ENCODE measurements at places on chromosomes 7 and 10.

DNA sequence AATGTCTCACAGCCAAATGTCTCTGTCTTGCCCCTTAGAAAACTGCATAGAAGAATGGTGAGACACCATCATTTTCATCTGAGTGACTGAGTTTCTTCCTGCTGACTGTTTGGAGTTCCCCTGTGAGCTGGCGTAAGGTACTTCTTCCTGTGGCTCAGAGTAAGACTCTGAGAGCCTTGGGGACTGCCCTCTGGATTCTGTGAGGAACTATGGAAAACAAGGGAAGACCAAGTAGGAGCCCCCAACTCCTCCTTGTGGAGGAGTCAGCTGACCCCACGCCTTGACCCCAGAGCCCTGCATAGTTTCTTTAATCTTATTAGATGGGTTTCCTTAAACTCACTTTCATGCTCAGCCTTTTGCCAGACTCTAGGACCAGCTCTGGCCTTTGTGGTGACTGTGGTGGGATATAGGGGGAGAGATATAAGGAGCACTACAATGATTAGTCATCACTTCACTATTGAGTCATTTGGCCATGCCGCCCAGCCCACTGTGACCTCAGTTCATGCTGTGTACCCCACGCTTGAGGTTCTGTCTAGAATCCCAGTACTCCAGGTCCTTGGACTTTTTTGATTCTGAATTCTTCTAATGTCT lies 51.8 kb upstream of the FAM133B start:
- no peak for DNase-seq

- no peak for DNase-seq
Measured at GRCh38 chr10:26804418-26805393, 56.1 kb downstream of the ABI1 start.

GRCh38 chr10:56085406-56086122 lies 275.5 kb downstream of the ZWINT start:
- DNase-seq, result no peak

GRCh38 chr10:88271761-88272543 lies 311.2 kb downstream of the RNLS start:
- DNase-seq, result no peak

DNA sequence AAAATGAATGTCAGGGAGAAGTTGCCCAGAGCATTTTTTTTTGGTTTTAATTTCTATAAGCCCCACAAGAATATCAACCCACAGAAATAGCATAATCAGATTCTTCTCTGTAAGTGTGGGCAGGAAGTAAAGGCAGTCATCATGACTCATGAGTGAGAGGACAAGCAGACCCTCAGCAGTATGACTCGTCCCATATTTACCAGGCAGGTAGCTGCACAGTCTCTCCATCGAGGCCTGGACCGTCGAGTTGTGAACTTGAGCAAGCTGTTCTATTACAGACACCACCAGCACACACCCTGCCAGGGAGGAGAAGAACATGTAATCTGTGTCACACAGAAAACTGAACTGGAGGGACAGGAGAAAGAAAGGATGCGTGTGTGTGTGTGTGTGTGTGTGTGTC lies 37.8 kb downstream of the AOAH start:
- no peak for DNase-seq

DNA sequence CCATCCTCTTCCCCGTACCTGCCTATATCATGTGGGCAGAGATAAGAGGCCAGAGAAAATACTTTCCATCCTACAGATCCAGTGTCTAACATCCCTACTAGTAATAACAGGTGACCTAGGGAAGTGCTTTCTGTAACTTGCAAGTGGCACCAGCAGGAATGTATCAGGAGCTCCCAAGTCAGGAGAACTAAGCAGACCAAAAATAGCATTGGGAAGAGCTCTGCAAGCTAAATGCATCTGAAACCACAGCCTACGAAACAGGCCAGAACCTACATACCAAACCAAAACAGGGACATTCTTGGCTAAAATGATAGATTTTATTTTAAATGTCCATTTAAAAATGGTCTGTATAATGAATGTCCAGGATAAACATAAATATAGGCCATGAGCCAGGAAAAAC lies 680.8 kb downstream of the PHTF2 start:
- no peak for DNase-seq

- DNase-seq, result no peak
Measured at GRCh38 chr10:112805254-112805590, 144.8 kb upstream of the TCF7L2 start.

DNA sequence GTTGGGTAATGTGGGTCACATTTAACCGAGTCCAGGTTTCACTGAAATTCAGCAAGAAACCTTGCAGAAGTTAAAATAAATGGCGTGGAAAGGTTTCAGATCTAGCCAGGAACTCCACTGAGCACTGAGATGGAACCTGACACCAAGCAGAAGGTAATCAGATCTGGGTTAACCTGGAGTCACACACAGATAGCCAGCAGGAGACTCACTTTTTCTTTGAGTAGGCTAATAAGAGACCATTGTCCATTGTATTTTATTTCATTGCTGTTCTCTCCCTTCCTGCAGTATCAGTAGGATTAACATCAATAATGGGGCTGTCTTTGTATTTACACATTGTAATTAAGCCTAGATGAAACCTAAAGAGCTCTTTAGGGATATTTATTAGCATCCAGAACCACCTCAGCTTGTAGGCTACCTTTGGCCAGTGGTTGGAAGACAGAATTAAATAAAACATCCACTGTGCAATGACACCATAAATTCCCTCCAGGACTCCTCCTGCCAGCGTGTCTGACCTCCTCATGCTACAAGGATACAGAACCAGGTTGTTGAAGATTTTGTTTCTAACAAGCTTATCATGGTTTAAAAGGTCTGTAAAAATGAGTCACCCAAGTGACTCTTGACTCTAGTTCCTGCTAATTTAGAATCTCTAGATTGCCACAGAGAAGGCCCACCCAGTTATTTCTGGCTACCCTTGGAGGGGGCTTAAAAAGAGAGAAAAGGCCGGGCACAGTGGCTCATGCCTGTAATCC lies 151.1 kb downstream of the SORCS1 start:
- no peak for DNase-seq

DNA sequence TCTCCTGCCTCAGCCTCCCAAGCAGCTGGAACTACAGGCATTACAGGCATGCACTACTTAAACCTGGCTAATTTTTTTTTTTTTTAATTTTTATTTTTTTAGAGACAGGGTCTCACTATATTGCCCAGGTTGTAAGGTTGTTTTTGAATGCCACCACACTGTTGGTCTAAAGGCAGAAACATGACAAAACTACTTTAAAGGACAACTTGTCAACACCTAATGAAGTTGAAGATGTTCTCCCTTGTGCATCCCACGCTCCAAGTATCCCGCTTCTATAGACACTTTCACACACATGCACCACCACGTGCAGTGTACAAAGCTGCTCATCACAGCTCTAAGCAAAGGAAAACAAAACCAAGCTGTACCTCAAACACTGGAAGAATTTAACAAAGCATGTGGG lies 226.4 kb downstream of the FGFR2 start:
- no peak for DNase-seq

GRCh38 chr7:22920672-22921071 lies 93.3 kb downstream of the HYCC1 start:
- no peak for DNase-seq

DNA sequence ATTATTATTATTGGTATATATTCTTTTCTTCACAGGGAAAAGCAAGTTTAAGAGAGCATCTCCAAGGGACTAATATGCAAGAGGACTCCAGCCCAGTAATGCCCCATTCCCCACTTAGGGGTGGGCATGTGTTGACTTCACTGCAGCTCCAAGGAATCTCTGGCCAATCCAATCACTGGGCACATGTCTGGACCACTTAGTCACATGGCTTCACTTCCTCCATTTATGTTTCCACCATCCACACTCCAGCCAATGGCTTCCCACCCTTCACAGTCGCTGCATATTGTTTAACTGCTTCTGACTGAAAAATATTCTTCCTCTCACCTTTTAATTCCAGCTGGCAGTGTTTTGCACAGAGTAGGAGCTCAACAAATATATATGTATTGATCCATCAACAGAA lies 43.6 kb downstream of the FBXL13 start:
- no peak for DNase-seq

- DNase-seq, result peak; percentile 66
Measured at GRCh38 chr10:30687698-30688213, 58.2 kb upstream of the LYZL2 start.

DNA sequence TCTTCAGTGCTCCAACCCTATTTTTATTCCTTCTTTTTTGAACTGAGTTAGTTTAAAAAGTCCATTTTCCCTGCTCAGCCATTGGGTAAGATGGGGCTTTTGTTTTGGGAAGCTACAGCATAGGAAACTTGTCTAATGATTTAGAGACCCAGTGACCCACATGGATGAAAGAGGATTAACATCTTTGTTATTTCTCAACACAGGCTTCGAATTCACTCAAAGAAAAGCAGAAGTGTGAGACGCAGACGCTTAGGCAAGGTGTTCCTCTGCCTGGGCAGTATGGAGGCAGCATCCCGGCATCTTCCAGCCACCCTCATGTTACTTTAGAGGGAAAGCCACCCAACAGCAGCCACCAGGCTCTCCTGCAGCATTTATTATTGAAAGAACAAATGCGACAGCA lies 152.0 kb downstream of the HDAC9 start:
- DNase-seq, result no peak

GRCh38 chr7:141490474-141490873 lies 60.7 kb upstream of the AGK start:
- DNase-seq, result no peak

GRCh38 chr10:122590153-122590552 lies 29.6 kb downstream of the DMBT1 start:
- DNase-seq, result no peak

- DNase-seq, result no peak
Measured at GRCh38 chr7:49852619-49853462, 79.4 kb downstream of the VWC2 start.

DNA sequence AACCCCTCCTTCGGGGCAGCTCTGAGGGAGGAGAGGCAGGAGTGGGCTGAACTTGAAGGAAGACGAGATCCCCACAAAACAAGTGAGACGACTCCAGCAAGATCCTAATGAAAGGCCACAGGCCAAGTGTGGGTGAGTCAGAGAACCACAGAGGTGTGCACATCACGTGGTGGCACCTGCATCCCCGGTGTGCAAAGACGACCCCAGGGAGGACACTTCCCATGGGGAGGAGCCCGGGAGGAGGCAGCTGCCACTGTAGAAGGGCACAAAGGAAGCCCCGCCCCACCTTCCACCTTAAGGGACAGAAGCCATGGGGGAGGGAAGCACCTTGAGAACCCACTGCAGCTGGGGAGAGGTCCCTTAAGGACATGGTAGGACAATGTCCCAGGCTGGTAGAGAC lies 45.7 kb downstream of the ESYT2 start:
- no peak for DNase-seq

GRCh38 chr10:91495402-91495801 lies 85.3 kb downstream of the HECTD2 start:
- no peak for DNase-seq
